Fibroblast of skin of right biceps (primary cell): ENCODE measurements at places on chromosomes 7 and 10.

- no peak for DNase-seq
Measured at GRCh38 chr10:33388382-33388781, 53.9 kb upstream of the NRP1 start.

- peak; percentile 50 for DNase-seq
Measured at GRCh38 chr7:26199301-26200037, 1.1 kb downstream of the HNRNPA2B1 start.

DNA sequence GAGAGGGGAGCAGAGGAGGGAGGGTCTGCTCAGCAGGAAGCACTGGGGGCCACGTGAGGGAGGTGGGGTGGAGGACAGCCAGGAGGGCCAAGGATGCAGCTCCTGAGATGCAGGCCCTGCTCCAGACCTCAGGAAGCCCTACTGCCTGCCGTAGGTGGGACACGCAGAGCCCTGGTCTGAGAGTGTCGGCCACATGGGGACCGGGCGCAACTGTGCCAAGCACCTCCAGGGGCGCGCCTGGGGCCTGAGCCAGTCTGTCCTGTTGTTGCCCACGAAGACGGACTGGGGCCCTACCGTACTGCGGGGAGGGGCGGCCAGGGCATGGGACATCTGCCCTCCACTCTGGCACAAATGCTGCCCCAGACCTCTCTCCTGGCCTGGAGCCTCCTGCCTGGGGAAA, 31.6 kb downstream of the YKT6 start:
- DNase-seq = no peak

DNA sequence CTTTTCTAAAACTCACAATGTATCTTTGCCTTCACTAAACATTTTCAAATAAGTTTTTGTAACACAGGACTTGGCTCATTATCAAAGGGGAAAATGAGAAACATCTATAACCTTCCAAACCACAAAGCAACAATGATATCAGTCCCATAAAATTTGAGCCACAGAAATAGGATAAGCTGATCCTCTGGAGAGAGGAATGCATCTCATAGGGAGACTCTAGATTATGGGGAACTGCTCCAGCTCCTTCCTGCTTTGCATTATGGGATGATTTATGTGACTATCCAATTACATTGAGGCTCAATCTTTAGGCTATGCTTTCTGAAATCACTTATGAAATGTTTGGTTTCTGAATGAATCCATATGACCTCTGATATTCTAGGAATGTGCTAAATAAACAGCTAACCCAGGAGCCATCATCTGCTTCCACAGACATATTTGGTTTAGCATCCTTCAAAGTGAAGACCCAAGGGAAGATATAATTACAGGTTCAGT, 70.4 kb downstream of the CUBN start:
- DNase-seq = peak; percentile 99

DNA sequence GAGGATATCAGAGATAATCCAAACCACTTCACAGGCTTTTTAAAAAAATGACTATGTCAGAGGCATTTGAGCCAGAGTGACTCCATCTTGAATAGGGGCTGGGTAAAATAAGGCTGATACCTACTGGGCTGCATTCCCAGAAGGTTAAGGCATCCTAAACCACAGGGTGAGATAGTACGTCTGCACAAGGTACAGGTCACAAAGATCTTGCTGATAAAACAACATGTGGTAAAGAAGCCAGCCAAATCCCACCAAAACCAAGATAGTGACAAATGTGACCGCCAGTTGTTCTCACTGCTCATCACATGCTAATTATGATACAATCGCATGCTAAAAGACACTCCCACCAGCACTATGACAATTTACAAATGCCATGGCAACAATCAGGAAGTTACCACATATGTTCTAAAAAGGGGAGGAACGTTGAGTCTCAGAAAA, 177.5 kb downstream of the RAPGEF5 start:
- no peak for DNase-seq
